ENCODE measurements at places on chromosomes 12 and 14.

GRCh38 chr14:94142836-94143235 lies 13.4 kb upstream of the IFI27L2 start:
- H3K4me1 ChIP-seq, result peaks cover 23% of the 10 kb centered on the region
- no peaks in the 10 kb centered on the region for H3K36me3 ChIP-seq
- no peak for DNase-seq
- no peak overlapping the region for H3K4me3 ChIP-seq

DNA sequence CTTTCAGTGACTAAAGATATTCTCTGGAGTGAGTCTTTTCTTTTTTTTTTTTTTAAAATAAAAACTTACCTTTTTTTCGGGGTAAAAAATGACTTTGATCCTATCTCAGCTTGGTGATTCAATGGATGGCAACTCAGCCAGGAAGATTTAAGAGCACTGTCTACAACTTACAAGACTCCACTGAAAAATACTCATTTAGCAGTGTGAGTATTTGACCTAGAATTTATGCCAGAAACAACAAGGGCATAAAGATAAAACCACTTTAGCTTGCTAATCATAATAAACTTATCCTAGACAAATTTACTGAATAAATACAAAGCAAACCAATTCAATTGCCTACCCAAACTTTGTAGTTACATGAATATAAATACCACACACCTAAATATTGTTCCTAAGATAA lies 446.6 kb downstream of the RPS29 start:
- H3K4me1 ChIP-seq, result no peaks in the 10 kb centered on the region
- DNase-seq, result no peak
- peaks cover 3% of the 10 kb centered on the region for H3K27me3 ChIP-seq
- H3K4me3 ChIP-seq, result no peak overlapping the region

DNA sequence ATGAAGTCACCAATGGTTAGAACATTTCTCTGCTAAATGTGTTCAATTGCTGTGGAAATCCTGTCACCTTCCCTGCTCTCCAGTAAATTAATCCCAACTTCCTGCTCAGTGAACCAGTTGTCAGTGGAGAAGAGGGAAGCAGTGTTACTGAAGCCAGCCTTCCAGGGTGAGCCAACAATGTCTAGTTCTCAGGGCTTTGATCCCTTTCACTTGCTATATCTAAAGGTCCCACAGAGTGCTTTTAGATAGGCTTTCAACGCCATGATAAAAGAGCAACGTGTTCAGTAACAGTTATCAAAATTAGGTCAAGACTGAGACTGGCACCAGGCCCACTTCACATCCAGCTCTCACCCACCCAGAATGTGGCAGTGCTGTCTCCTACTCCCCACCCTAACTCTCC lies 139.7 kb downstream of the KCNH5 start:
- H3K4me3 ChIP-seq, result no peak overlapping the region
- H3K4me1 ChIP-seq, result no peaks in the 10 kb centered on the region
- H3K27me3 ChIP-seq, result no peaks in the 10 kb centered on the region
- H3K36me3 ChIP-seq, result no peaks in the 10 kb centered on the region
- no peak for DNase-seq
- no peak overlapping the region for H3K27ac ChIP-seq

DNA sequence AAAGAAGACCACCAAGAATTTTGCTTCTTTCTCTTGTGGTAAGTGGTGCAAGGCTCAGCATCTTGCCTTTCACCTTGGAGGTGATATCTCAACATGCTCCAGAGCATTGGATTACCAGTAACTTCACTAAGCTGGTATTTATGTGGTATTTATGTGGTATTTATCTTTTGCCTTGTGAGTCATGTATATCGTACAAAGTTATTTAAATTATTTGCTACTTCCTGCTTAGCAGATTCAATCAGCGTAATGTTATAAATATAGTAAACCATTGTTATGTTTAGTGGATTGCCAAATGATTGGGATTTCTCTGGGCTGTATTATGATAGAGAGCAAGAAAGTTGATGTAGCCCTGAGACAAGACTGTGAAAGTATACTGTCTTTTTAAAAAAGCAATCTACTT lies 366.4 kb downstream of the IPO8 start:
- H3K4me1 ChIP-seq, result no peaks in the 10 kb centered on the region
- DNase-seq, result no peak
- H3K27ac ChIP-seq, result no peak overlapping the region
- H3K4me3 ChIP-seq, result no peak overlapping the region
- no peaks in the 10 kb centered on the region for H3K36me3 ChIP-seq
- H3K27me3 ChIP-seq, result no peaks in the 10 kb centered on the region

GRCh38 chr14:81605660-81606059 lies 72.0 kb upstream of the SEL1L start:
- H3K4me3 ChIP-seq, result no peak overlapping the region
- no peaks in the 10 kb centered on the region for H3K4me1 ChIP-seq
- H3K36me3 ChIP-seq, result no peaks in the 10 kb centered on the region
- H3K27me3 ChIP-seq, result peaks cover 2% of the 10 kb centered on the region
- no peak for DNase-seq
- H3K27ac ChIP-seq, result no peak overlapping the region

GRCh38 chr12:54251667-54252284 lies 28.1 kb downstream of the CBX5 start:
- H3K36me3 ChIP-seq, result peaks cover 45% of the 10 kb centered on the region
- H3K27ac ChIP-seq, result no peak overlapping the region
- no peaks in the 10 kb centered on the region for H3K27me3 ChIP-seq
- H3K4me3 ChIP-seq, result no peak overlapping the region

DNA sequence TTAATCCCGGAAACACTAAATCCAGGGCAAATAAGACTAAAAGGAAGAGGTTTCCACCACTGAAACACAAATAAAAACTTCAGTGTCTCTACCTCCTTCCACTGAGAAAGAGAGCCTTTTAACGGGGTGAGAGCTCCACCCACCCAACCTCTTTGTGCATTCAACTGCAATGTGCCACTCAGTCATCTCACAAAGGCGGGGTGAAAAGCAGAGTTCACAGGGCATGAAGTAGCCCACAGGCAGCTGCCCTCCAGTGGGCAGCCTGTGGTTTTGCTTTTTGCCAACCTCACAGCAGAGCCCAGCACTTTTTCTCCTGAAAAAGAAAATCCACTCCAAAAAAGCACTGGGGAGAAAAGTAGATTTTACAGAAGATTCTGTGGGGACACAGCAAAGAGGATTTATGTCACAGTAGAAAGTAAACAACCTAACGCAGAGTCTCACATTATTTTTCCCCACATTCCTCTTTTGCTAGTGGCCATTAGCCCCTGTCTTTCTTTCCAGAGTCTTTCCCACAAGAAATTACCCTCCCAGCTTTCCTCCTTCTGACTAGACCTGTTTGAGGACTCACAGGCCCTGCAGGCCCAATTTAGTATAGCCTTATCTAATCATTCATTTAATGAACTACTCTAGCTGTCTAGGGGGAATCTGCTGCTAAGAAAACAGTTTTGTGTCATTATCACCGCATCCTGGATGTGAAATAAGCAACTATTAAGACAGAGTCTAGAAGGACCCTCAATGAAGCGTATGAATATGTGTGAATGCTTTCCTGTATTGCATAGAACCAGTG lies 753.8 kb upstream of the FOXG1 start:
- no peak for DNase-seq
- no peaks in the 10 kb centered on the region for H3K36me3 ChIP-seq
- H3K4me1 ChIP-seq, result no peaks in the 10 kb centered on the region

DNA sequence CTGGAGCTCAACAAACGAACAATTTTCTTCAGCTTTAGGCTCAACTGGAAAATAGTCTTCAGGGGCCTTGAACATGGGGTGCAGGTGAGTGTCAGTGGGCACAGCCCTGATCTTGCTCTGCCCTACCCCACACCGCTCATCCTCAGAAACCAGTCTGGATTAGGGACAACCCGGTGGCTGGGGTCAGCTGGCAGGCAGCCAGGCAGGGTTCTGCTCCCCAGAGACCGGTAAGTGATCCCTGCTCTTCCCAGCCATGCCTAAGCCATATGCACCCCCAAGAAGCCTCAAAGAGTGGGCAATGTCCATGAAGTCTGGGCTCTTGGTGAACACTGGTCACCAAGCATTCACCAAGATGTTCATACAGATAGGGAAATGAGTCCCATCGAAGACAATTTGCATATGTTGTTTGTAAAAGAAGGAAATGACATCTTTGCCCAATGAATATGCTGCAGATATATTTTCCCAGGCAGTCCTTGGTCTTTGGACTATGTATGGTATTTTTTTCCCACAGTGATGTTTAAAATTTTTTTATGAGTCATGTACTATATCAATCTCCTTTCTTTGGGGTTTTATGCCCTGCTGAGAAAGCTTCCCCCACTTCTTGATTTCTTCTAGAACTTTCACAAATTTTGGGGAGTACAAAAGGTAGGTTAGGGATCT lies 63.9 kb upstream of the VASH1 start:
- no peaks in the 10 kb centered on the region for H3K36me3 ChIP-seq
- no peaks in the 10 kb centered on the region for H3K4me1 ChIP-seq
- H3K4me3 ChIP-seq, result no peak overlapping the region

DNA sequence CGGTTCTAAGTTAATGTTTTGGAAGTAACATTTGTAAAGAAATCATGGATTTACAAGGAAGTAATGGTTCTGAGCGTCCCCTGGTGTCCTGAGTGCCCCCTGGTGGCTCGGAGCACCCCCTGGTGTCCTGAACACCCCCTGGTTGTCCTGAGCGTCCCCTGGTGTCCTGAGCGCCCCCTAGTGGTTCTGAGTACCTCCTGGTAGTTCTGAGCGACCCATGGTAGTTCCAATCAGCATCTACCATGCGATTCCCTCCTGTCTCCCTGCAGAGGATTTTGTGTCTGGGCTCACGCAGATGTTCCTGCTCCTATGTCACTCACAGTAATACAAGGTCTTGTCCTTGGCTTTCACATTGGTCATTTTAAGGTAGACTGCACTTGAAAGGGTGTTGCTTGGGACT lies 1352.9 kb downstream of the TMEM121 start:
- H3K27ac ChIP-seq, result no peak overlapping the region
- no peak overlapping the region for H3K4me3 ChIP-seq
- peaks cover 28% of the 10 kb centered on the region for H3K27me3 ChIP-seq
- H3K4me1 ChIP-seq, result peaks cover 8% of the 10 kb centered on the region
- peaks cover 2% of the 10 kb centered on the region for H3K36me3 ChIP-seq

Measured in activated CD4-positive, alpha-beta T cell treated with anti-CD3 and anti-CD28 coated beads, Interleukin-2, amount 10 ng/mL, durations not matched to agents 7 days and 5 days (primary cell).